H1 (cell line): ENCODE measurements at places on chromosomes 7 and 10. TPM values are rescaled to one million over a fixed set of nuclear protein-coding genes. Genes with fewer than 3 reads are reported as not detected.

Gene CD36
- 0.60 and 1.5 TPM in 2 replicates for total RNA-seq

Gene ANKRD61
- 0.32 and 0.42 TPM in 2 replicates for total RNA-seq

Gene MNX1
- total RNA-seq: 0.39 and 0.52 TPM in 2 replicates

Gene AKR1B15
- 0.25 and 0.47 TPM in 2 replicates for total RNA-seq

Gene ABCB1
- total RNA-seq: 0.88 and 1.2 TPM in 2 replicates

Gene ZNF727
- not detected in 2 replicates for total RNA-seq

Gene AMZ1
- 0.82 and 1.4 TPM in 2 replicates for total RNA-seq

Gene PRPS1L1
- total RNA-seq: not detected in 2 replicates

Gene DDC
- not detected in 2 replicates for total RNA-seq

Gene STOX1
- 2.5 and 2.6 TPM in 2 replicates for total RNA-seq

Gene NPSR1
- total RNA-seq: not detected in 2 replicates

Gene LRMDA
- total RNA-seq: 0.86 and 2.4 TPM in 2 replicates

Gene CALD1
- 170 and 177 TPM in 2 replicates for total RNA-seq

Gene INHBA
- 2.7 and 2.8 TPM in 2 replicates for total RNA-seq

Gene NUTM2D
- total RNA-seq: 1.5 and 2.2 TPM in 2 replicates
